ENCODE measurements at places on chromosomes 5 and 9.

GRCh38 chr5:143023411-143024096, 253.4 kb downstream of the ARHGAP26 start:
- DNase-seq: no peak

DNA sequence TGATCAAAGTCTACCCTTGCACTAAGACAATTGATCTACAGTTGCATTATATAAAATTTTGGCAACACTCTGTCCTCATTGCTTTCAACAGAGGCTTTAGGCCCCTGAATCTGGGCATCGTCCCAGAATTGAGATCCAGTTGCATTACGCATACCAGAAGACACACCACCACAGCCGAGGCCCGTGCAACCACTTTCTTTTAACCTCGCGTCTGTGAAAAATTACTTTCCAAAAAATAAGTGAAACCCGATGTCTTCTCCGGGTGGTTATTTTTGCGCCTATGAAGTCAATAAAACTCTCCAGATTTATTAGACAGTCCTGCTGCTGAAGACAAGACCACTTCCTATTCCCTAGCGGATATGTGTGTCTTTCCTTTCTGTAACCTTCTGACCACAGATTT, 52.1 kb upstream of the NFIB start:
- DNase-seq: no peak

DNA sequence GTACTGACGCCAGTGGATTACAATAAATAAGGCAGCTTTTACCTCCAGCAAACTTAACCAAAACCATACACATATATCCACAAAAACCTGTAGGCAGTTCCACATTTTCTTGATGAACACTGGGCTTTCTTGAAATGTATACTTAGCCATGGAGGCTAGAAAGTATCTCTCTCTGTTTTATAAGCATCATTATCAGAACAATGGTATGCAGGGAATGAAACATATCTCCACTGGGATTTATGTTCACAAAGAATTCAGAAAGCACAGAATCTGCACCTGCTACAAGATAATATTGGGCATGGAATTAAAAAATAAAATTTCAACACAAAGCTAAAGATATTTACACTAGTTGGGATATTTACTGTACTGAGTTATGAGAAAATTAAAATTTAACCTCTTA, 126.1 kb upstream of the RASA1 start:
- DNase-seq: no peak

DNA sequence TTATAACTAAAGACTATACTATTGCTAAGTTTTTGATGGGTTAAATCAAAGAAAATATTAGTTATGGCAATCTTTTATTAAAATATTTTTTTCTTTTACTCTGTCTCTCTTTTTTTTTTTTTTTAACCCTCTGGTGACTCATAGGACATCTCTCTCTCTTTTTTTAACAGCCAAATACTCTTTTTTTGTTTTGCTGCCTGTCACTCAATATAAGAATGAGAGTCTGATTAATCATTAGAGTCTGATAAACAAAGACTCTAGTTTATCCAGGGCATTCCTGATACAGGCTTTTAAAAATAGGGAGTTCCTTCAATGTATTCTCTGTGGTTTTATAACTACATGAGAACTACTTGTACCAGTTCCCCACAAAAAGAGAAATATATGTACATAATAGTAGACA, 77.3 kb downstream of the SLC38A9 start:
- DNase-seq: no peak

DNA sequence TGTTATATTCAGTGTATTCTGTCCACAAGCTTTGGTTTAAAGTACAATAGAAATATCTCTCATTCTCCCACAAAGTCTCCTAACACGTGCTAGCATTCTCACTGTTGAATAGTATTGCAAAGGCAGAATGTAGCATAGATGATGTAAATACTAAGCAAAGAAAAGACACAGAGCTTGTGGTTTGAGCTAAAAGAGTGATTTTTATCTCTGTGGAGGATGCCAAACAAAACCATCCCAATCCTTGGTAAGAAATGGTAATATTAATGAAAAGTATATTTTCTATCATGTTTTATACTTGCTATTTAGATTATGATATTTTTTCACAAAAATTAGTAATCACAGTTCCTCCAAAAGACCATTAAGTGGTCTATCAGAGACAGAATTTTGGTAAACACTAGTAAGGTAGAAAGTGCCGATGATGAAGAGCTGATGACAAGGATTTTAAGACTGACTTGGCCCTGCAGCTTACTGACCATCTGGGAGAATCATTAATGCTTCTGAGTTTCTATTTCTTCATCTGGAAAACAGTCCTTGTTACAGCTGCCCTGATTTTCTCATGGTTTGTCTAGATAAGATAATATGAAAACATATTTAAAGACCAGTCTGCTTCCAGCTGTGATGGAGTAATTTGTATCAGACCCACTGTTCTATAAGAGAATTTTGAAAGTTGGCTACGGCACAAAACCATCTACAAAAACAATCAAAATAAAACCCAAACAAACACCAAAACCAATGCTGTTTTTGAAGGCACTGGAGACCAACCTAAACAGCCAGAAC, 510.2 kb downstream of the SPATA31D1 start:
- no peak for DNase-seq

DNA sequence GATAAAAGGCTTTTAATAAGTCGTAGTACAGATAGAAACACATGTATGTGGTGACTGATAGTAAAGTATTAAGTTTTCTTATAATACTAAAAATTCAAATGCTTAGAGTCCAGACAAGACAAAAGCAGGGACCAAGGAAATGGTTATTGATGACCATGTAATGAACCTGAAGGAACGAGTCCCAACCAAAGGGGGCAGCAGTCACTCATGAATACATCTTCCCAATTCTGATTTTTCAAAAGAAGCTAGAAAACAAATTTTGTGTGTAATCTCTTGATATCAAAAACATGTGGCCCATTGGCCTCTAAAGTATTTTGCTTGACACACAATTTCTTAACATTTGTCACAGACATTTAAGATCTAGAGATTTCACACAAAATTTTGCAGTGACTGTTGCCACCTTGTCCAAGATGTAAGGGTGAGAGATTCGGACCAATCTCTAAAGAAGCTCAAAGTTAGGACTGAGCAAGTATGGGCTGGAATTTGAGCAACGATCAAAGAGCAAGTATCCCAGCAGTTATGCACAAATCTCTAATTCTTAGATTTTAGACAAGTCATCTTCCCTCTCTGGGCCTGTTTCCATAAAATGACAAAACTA, 66.8 kb downstream of the ARL15 start:
- no peak for DNase-seq

DNA sequence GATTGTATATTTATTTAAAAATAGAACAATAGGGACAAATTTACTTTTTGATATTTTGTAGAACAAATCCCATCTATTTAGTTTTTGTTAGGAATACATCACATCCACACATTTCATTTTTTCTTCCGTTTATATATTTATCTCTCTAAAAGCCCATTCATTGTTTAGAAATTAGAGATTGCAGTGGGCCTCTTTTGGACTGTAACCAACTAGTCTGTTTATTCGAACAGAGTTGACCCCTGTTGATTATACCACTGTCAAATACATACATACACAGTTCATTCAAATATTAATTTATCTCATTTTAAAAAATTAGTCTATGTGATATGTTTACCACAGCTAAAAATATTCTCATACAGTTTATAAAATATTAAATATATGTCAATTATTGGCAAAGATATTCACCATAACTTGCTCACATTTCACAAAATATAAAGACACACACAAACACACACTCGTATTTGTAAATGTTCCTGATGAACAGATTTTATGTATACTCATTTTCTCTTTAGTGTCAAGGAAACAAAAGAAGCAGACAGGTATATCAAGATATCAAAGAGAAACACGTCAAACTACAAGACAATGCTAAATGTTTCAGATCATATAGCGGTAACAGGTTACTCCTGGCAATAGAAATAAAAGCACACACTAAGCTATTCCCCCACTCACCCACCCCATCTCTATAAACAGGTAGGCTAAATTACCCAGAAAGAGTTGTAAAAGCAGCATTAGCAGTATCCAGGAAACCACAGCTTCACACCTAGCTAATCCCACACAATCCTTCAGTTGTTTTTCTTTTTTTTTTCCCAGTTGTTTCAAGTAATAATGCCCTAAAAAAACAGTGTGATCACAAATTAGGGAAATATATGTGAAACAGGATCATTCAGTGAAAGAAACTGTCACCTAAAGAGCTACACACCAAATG, 283.9 kb downstream of the ADAMTS6 start:
- no peak for DNase-seq

GRCh38 chr5:176787676-176788075, 22.7 kb upstream of the UNC5A start:
- DNase-seq: no peak

DNA sequence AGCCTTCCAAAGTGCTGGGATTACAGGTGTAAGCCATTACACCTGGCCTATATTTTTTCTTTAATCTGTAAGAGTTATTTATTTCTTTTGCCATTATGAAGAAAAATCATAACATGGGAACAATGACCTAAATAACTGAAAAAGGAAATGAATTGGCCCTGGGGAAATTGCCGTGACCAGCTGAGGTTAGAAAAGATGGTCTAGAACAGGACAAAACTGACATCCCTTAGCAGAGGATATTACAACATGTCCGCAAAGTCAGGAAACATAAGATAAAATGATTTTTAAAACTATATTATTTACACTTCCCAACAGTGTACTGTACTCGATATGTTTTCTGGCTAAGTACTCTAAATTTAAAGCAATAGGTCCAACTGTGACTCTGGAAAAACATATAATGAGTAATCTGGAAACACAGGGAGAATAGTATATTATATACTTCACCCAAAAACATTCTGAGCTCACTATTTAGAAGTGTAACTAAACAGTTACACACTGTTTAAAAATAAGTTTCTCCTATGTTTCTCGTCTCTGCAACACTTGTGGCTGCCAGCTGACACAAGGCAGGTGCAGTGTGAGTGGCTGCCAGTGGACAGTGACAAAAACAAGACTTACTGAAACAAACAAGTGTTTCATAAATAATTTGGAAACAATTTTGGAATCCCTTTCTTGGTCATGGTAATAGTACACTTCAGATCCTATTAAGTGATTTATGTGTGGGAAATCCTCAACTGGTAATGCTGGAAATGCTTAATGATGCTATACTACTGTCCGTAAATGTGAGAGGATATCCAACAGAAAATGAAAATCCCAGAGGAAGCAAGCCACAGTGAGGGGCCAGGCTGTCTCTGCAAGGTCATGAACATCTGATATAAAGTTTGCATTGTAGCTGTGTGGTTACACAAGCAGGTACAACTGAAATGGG, 69.1 kb downstream of the C9orf85 start:
- no peak for DNase-seq

GRCh38 chr5:107743373-107744000, 72.8 kb upstream of the EFNA5 start:
- no peak for DNase-seq

- DNase-seq: no peak
Observed at GRCh38 chr5:93141969-93142368, 439.1 kb downstream of the NR2F1-AS1 start.

- DNase-seq: no peak
Observed at GRCh38 chr9:84121991-84122523, 141.5 kb downstream of the RMI1 start.

DNA sequence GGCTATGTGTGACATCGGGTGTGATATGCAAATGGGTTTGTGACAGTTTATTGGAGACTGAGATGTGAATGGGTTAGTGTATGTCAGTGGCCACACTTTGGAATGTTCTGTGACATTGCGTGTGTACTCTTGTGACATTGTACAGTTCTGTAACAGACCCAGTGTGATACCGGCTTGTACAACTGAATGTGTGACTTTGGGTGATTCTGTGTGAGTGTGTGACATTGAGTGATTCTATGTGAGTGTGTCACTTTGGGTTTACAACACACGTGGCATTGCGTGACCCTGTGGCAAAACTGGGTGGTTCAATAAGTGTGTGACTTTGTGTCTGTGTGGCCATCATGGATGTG, 38.2 kb downstream of the CXXC5 start:
- DNase-seq: no peak

GRCh38 chr5:19739671-19740070, 248.3 kb downstream of the CDH18 start:
- no peak for DNase-seq

GRCh38 chr5:150188146-150188842, 1.6 kb upstream of the SLC6A7 start:
- no peak for DNase-seq

DNA sequence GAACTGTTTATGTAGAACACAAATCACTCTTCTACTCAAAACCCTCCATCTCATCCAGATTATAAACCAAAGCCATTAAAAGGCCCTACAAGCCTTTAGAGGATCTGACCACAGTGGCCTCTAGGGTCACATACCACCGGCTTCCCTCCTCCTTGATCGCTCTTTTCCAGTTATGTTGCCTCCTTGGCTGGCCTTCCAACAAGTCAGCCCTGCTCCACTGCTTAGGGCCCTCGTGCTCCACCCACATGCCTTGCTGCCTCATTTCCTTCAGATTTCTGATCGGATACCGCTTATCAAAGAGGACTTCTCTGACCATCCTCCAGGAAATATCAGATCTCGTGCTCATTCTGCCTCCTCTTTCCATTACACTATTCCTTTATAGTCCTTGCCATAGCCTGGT, 139.4 kb upstream of the RAI14 start:
- DNase-seq: no peak

GRCh38 chr9:120839146-120839545, 3.6 kb downstream of the PSMD5 start:
- no peak for DNase-seq

- no peak for DNase-seq
Observed at GRCh38 chr9:16445141-16445920, 425.1 kb downstream of the BNC2 start.

DNA sequence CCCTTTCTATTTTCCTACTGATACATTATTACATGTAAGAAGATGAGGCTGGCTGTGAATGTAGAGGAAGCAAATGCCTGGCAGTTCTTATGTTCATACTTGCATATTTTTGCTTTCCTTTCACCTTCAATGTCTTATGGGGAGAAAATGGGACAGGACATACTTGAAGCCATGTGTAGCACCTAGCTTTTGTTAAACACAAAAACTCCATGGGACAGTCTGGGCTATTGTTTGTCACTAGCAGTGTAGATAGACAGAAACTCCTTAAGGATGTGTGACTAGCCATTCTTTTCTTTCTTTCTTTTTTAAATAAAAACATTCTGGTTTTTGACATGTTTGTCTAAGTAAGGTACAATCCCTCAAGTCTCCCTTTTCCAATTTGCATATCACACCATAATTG, 122.7 kb downstream of the ARL15 start:
- no peak for DNase-seq

DNA sequence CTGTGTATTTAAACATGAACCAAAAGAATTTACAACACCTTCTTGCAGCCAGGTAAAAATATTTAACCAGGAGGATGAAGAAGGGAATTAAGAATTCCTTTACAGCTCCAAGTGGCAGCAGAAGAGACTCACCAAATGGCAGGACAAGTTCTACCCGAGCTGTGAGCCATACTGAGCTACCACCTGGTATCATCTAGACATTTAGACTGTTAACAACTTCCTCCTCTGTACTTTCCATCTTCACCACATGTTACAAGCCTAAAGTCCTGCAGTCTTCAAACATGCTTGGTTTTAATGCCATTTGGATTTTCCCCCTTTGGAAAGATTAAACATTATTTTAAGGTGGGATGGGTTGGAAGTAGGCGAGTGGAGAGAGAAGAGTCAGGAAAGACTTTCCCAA, 190.2 kb downstream of the TRPM6 start:
- no peak for DNase-seq
